NCI-H69 (cell line): ENCODE measurements at places on chromosomes 16 and 17.

DNA sequence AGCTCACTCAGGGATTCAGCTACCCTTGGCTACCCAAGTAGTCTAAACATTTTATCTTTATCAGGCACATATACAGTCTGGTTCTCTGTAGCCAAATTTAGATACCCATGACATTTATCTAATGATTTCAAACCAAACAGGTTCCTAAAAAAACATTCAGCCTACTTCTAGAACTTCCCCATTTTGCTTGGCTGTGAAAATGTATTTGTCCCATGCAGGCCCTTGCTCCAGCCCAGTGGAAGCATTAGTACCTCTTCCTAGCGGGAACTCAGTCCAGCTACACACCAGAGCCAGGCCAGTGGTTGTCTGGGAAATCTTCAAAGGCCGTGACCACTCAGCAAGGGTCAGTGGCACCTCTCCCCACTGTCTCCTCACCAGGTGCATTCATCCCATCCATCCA, 26.2 kb upstream of the NAGLU start:
- DNase-seq, result no peak

GRCh38 chr16:31081428-31082351, 7.1 kb downstream of the PRSS53 start:
- no peak for DNase-seq

DNA sequence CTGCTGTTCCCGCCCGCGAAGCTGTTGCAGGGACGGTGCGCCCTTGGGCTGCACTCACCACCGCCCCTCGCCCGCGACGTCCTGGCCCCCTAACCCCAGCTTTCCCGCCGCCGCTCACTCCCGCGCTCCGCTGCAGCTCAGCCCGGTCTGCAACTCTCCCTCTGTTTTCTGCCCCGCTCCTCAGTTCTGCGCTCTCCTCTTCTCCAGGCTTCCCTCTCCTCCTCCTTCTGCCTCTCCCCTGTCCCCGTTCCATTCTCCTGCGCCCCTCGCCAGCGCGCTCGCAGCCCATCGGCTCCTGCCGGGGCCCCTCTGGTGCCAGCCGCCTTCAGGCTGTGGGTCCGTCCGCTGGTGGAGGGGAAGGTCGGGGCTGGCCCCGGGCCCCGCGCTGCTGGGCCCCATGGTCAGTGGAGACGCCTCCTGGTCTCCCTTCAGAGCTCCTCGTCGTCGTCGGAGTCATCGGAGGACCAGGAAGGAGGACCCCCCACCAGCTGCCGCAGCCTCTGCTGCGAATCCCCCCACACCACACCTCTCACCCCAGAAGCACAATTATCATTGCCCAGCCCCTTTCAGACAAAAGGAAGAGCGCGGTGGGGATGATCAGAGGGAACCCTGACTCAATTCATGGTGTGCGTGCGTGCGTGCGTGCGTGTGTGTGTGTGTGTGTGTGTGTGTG, 223.2 kb upstream of the FOXF1 start:
- DNase-seq, result no peak

DNA sequence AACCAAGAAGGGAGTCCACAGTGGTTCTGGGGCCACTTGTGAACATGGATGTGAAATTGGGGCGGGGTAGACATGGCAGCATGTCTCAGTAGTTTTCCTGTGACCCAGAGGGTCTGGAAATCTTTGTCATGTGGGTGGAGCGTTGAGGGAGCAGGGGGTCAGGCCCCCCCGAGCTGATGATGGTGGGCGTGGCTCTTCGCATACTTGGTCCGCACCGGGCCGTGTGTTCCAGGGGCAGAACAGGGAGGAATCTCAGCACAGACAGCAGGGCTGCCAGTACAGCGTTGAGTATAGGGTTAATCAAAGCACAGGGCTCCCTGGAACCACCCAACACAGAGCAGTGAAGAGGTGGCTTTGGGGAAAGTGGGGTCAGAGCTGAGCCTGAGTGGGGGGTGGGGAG, 267.5 kb downstream of the SEC14L1 start:
- no peak for DNase-seq
